ENCODE measurements at places on chromosomes 5 and 9. TPM values are rescaled to one million over a fixed set of nuclear protein-coding genes. Genes with fewer than 3 reads are reported as not detected.
A peak's percentile ranks its signal among the peaks of the same experiment; 100 is the strongest.

The FOXD4L3 gene
- not detected for total RNA-seq

DNA sequence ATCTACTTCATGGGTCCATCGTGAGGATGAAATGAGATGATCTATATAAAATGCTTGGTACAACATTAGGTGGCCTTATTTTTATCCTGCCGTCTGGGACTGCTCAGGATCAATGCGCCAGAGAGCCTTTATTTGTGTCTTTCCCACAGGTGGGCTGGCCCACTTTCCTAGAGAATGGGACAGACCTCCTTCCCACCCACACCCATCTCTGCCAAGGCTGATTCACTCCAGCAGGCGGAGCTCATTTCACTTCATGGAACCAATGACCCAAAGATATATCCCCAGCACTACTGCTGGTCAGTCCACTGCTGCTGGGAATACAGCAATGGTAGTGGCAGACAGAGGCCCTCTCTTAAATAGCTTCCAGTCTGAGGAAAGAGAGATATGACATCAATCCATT lies 35.7 kb downstream of the TGFBI start:
- H3K27ac ChIP-seq = no peak overlapping the region
- H3K4me1 ChIP-seq = no peaks in the 10 kb centered on the region
- no peak overlapping the region for H3K4me3 ChIP-seq
- H3K36me3 ChIP-seq = no peaks in the 10 kb centered on the region
- no peak for DNase-seq

The GADD45G gene
- total RNA-seq = 88.5 TPM

GRCh38 chr9:4796988-4797853 lies 4.5 kb downstream of the RCL1 start:
- DNase-seq = no peak
- H3K4me1 ChIP-seq = no peaks in the 10 kb centered on the region
- no peak overlapping the region for H3K27ac ChIP-seq
- no peaks in the 10 kb centered on the region for H3K27me3 ChIP-seq
- H3K4me3 ChIP-seq = no peak overlapping the region

The PLPP7 gene
- total RNA-seq = 2.0 TPM

- peak overlapping the region; percentile 87 for H3K4me3 ChIP-seq
- H3K27ac ChIP-seq = peak overlapping the region; percentile 74
- no peaks in the 10 kb centered on the region for H3K27me3 ChIP-seq
- peaks cover 5% of the 10 kb centered on the region for H3K36me3 ChIP-seq
These were observed 1.1 kb downstream of the RPS23 start for GRCh38 chr5:82276800-82277612.

DNA sequence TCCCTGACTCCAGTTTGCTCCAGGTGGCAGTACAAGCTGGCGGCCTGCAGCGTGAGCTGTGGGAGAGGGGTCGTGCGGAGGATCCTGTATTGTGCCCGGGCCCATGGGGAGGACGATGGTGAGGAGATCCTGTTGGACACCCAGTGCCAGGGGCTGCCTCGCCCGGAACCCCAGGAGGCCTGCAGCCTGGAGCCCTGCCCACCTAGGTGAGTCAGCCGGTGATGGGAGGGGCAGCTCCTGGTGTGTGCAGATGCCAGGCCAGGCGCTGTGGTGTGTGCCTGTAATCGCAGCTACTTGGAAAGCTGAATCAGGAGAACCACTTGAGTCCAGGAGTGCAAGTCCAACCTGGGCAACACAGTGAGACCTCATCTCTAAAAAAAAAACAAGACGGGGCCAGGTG lies 10.0 kb upstream of the CACFD1 start:
- H3K27me3 ChIP-seq = no peaks in the 10 kb centered on the region
- H3K27ac ChIP-seq = no peak overlapping the region
- no peaks in the 10 kb centered on the region for H3K36me3 ChIP-seq
- H3K4me1 ChIP-seq = no peaks in the 10 kb centered on the region
- H3K4me3 ChIP-seq = no peak overlapping the region

- H3K27me3 ChIP-seq = no peaks in the 10 kb centered on the region
- no peak overlapping the region for H3K4me3 ChIP-seq
- no peak overlapping the region for H3K27ac ChIP-seq
- DNase-seq = no peak
- no peaks in the 10 kb centered on the region for H3K4me1 ChIP-seq
- no peaks in the 10 kb centered on the region for H3K36me3 ChIP-seq
These were observed 42.7 kb downstream of the SV2C start for GRCh38 chr5:76125888-76126287.

- no peaks in the 10 kb centered on the region for H3K4me1 ChIP-seq
- no peak overlapping the region for H3K27ac ChIP-seq
- no peak overlapping the region for H3K4me3 ChIP-seq
These were observed 252.0 kb upstream of the IRX4 start for GRCh38 chr5:2134543-2135292.

- DNase-seq = peak; percentile 58
- H3K27me3 ChIP-seq = no peaks in the 10 kb centered on the region
These were observed 100.6 kb upstream of the IER5L start for GRCh38 chr9:129278391-129279237.

DNA sequence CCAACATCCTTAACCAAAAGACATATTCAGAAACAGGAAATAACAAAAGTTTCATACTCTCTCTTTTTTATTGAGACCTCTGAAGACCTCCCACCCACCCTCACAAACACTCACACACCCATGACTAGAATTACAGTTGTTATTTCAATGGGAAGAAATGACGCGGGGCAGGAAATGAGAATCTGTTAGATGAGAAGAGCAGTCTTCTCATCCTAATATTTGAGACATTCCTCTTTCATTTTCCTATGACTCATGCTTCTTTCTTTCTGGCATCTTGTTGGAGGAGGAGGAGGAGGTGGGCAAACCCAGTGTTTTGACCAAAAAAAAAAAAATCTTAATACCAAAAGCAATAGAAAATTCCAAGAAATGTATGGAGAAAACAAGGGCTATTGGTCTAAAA lies 179.5 kb upstream of the TARS1 start:
- H3K27ac ChIP-seq = no peak overlapping the region
- no peaks in the 10 kb centered on the region for H3K36me3 ChIP-seq
- DNase-seq = no peak
- no peak overlapping the region for H3K4me3 ChIP-seq
- H3K27me3 ChIP-seq = no peaks in the 10 kb centered on the region

The HAUS6 gene
- 11.3 TPM for total RNA-seq
